ENCODE measurements at places on chromosomes 16 and 17.
A peak's percentile ranks its signal among the peaks of the same experiment; 100 is the strongest.

GRCh38 chr17:51258756-51259563 is 889 bp downstream of the MBTD1 start:
- peak; percentile 48 for DNase-seq

- DNase-seq = no peak
Observed at GRCh38 chr16:324451-325334, 27.8 kb downstream of the AXIN1 start.

GRCh38 chr17:37813751-37814150 is 68.9 kb upstream of the HNF1B start:
- DNase-seq = no peak

DNA sequence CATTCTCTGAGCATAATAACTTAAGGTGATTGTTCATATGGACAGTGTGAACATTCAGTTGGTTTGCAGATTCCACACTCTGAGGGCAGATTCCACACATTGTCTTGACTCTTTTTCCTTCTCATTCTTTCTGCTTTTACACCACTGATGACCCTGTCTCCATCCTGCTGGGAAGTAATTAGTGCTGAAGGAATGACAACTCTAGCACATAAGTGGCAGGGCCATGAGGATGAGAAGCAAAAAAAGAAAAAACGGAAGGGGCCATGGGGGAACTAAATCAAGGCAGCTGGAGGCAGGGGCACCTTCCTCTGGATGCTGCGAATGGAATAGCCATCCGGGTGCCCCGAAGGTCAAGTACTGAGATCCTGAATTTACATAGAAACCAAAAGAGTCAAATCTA is 944.0 kb downstream of the KCNJ2 start:
- no peak for DNase-seq

- no peak for DNase-seq
Observed at GRCh38 chr17:68512960-68513474, 787 bp downstream of the PRKAR1A start.

DNA sequence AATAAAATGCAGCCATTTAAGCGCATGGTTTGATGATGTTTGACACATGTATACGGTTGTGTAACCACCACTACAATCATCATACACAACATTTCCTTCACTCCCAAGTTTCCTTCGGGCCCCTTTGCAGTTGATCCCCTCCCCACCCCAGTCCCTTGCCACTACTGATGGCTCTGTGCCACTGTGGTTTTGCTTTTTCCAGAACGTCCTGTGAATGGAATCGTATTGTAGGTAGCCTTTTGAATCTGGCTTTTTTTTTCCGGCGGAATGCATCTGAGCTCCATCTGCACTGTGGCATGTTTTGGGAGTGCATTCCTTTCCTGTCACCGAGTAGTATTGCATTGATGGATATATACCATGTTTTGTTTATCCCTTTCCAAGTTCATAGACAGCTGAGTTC is 15.1 kb upstream of the MAP2K3 start:
- DNase-seq = no peak

GRCh38 chr17:1108765-1109605 is 70.8 kb downstream of the ABR start:
- peak; percentile 72 for DNase-seq

DNA sequence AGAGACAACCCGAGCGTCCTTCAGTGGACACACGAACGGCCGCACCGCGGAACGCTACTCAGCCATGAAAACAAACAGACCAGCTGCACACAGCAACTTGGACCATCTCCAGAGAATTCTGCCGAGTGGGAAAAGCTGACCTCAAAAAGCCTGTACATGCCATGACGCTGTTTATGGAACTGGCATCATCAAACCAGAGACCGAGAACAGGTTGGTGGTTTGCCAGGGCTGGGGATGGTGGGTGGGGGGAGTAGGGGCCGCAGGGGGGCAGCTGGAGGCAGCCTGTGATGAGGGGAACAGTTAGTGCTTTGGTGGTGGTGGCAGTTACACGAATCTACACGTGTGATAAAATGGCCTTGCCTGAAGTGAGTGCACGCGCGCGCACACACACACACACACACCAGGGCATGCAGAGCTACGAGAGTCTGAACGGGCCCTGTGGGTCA is 169.8 kb downstream of the LAT start:
- DNase-seq = no peak

All from nephron progenitor cell (in vitro differentiated cells).